Stimulated activated CD4-positive, alpha-beta T cell treated with anti-CD3 and anti-CD28 coated beads, Interleukin-4, amount 100 ng/mL, for 24 hours (primary cell): ENCODE measurements at places on chromosomes 13 and 19.

GRCh38 chr19:2977746-2978138 is 378 bp downstream of the TLE6 start:
- DNase-seq, result no peak

DNA sequence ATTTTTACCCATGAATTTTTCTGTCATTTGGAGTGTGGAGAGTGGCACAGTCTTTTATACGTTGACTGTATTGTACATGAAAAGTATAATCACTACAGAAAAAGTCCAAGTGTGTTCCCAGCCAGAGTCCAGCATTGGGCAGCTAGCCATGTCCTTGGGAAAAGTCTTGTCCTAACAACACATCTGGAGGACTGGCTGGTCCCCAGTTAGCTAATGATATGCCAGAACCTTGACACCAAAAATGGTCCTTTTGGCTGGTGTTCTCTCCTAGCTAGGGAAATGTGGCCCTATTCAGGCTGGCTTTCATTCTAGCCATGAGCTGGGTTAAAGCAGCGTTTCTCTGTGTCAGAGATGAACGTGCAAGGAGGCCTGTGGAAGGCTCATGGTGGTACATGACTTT is 98.9 kb downstream of the ESD start:
- no peak for DNase-seq

GRCh38 chr19:55012306-55012705 is 25.8 kb downstream of the GP6 start:
- DNase-seq, result no peak

DNA sequence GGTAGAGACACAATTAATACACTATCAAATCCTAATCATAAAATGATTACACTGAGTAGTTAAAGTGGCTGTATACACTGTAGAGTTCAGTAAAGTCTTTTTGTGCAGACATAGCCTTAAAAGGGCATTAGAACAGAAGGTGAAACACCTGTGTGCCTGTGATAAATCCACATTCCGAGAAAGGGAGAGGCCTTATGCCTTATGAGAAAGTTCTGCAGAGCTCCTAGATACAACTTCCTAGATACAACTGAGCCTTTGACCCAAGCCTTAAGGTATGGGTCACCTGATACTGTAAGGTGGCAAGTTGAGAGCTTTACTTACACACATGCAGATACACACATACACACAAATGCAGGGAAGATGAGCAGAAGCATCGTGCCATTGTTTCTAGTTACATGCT is 6.3 kb downstream of the SERP2 start:
- no peak for DNase-seq

DNA sequence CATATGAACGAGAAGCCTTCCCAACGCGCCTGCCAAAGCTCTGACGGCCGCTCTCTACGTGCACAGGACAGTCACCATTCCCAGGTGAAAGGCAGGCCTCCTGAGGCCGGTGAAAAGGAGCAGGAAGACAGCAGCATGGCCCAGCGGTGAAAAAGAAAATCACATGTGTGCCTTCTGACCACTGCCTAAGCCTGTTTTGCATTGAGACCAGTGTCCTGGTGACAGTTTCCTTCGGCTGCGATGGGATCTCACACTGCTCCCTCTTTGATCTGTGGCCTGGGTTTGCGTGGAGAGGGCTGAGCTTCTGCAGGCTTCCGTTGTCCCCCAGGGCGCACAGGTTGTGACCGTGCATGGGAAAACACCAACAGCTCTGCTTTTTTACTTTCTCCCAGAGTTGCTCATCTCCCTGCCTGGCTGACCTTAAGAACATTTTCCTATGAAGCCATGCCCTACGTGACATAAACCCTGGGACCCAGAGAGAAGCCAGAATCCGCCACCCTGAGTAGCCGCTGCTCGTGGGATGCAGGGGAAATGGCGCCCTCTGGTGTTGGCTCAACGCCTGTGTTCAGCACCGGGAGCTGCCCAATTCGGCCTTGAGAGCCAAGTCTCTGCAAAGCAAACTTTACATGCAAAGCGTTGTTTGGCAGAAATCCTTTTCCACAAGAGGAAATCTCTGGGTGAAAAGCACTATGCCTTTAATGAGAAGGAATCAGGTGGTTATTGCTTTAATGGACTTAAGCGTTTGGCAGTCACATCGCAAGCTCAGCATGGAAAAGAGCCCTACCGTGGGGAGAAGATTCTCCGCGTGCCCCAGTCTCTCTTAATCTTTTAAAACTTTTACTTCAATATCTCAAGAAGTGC is 112.2 kb upstream of the GPR12 start:
- peak; percentile 35 for DNase-seq

- DNase-seq, result no peak
These were observed 185.7 kb downstream of the TEX29 start for GRCh38 chr13:111506125-111506524.

GRCh38 chr19:11064831-11065303 is 24.4 kb upstream of the LDLR start:
- DNase-seq, result no peak

DNA sequence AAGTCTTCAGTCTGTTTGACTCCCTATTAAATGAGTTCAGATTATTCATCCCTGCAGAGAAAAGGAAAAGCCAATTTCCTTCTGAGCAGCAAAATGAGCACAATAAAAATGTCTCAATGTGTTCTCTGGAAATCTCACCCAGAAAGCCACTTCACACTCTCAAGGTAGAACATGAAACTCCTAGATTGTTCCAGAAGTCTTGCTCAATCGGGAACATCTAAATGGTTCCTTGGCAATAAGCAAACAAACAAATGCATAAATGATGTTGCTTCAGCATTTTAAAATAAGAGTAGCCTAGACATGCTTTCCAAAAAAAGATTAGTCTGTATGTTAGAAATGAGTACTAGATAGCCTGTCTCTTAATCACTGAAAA is 59.7 kb upstream of the TNFRSF19 start:
- no peak for DNase-seq

DNA sequence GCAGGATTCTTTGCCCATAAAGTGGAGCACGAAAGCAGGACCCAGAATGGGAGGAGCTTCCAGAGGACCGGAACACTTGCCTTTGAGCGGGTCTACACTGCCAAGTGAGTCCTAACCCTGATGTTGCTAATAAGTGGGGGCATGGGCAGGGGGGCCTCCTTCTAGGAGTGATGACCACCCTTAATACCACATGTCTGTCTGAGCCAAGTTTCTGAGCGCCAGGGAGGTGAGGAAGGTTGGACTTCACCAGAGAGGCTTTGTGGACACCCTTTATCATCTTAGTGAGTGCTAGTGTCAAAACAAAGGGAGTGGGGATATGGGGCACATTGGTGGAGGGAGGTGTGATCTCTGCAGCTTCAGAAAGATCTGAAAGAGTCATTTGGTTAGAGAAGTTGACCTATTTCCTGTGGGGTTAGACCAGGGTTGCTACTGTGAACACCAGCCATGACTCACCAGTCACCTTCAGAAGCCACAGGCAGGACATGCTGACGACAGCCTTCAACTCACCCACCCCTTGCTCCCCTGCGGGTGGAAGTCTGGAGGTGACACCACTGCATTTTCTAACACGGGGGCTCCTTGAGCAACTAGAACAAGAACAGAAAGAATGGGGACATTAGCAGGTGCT is 8.8 kb downstream of the ALOX5AP start:
- peak; percentile 87 for DNase-seq

DNA sequence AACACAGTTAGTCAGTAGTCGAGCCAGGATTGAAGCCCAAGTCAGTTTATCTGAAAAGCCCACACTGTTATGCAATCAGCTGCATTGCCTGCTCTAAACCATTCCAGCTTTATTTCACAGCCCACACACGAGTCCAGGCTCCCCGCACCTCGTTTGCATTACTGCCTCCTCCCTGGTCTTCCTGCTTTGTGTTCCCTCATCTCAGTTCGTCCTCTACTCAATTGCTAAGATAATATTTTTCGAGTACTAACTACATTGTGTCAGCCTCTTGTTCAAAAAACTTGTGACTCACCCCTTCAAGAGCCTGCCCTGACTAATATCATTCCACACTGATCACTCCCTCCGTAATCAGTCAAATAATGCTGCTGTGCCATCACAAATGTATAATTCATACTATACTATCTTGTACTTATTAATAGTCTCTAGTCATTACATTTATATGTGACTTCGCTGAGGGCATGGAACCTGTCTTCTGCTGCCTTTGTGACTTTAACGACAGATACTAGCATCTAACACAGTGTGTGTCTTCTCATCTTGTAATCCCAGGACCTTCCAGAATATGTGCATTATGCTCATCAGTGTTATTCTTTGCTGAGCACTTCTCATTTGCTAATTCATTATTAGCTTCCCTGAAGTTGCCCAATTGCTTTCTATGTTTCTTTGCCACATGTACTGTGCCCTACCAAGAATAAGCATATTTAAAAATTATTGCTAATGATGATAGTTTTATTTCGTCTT is 26.2 kb upstream of the WDFY2 start:
- DNase-seq, result no peak

GRCh38 chr19:5667751-5668271 is 12.5 kb downstream of the MICOS13 start:
- no peak for DNase-seq

DNA sequence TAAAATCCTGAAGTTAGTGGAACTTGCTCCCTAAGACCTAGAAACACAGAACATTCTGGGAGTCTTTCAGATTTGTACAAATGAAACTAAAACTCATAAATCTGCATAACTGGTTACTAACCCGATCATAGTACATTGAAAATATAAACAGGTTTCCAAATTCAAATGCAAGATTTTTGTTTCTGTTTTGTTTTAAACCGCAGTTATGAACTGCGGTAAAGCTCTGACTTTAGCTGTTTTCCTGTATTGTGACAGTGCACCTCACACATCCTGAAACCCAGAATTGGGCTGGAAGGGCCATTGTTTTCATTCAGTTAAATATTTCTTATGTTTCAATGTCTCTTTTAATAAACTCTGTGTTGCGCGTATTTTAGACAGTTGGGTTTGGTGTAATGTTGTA is 204.7 kb downstream of the SHISA2 start:
- peak; percentile 14 for DNase-seq

- no peak for DNase-seq
These were observed 27.6 kb downstream of the SCEL start for GRCh38 chr13:77563111-77563510.

- no peak for DNase-seq
These were observed 1.1 kb downstream of the GJA3 start for GRCh38 chr13:20159646-20160305.

DNA sequence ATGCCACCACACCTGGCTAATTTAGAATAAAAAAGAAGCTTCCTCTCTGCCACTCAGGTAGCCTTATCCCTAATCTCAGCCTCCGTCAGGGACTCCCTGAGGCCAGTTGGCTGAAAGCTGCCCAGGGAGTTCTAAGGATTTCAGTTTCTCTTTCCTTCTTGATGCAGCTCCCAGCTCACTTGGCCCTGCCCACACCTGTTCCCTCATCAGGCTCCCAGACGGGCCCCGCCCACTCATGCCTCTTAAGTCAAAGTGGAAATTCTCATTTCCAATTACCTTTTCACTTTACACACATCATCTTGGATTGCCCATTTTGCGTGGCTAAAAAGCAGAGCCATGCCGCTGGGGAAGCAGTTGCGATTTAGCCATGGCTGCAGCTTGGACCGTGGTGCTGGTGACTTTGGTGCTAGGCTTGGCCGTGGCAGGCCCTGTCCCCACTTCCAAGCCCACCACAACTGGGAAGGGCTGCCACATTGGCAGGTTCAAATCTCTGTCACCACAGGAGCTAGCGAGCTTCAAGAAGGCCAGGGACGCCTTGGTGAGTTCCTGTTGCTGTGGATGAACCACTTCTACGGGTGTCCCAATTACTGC is at the start of gene IFNL1:
Gene IFNL1, plus strand, starts transcription at position 353 of the 591 bp plus-strand sequence. Its CDS starts 15 bp downstream, at position 368.
- no peak for DNase-seq

DNA sequence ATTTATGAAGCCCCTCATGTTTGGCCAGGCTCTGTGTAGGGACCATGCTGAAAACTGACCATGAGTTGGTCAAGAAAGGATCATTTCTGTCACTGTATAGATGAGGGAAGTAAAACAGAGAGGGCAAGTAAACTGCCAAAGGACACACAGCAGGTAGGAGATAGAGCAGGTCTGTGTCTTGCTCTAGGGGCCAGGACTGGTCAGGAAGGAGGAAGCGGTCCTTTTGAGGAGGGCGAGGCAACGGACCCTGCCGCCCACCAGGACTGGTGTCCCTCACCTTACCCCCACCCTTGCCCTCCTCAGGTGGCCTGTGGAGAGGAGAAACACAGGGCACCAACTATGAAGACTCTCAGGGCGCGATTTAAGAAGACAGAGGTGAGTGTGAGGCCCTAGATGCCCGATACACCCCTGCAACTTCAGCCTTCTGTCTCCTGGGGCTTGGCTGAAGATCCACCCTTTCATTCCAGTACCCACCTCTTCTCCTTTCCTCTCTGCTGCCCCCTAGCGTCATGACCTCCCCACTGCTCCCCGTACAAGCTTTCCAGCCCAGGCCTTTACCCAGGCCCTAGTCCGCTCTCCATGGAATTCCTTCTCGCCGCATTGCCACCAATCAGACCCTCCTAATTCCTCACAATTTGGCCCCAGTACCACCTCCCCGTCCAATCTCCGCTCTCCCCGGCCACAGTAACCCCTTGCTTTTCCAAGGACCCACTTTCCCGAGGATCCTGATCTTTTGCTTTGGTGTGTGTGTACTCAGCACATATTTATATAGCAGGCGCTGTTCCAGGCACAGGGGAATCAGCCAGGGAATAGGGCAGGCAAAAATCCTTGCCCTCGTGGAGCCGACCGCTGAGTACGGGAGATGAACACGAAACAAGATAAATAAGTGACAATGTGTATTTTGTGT is 3.9 kb downstream of the ANKRD24 start:
- peak; percentile 87 for DNase-seq

DNA sequence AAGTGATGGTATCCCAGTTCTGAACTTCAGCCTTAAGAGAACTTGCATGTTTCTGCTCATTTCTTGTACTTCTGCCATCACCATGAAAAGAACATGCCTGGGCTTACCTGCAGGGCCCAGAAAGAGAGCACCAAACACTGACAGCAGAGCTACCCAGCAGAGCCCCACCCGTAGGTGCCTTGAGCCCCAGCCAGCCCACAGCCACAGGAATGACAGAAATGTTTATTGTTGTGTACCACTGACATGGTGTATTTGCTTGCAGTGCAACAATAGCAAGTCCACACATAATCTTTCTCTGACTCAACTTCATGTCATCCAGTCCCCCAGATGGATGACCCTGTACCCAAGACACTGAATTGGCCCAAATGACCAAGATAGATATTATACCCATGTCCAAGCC is 195.2 kb downstream of the TSHZ3 start:
- DNase-seq, result no peak

GRCh38 chr19:11420429-11421370 is 1.6 kb upstream of the RGL3 start:
- no peak for DNase-seq

DNA sequence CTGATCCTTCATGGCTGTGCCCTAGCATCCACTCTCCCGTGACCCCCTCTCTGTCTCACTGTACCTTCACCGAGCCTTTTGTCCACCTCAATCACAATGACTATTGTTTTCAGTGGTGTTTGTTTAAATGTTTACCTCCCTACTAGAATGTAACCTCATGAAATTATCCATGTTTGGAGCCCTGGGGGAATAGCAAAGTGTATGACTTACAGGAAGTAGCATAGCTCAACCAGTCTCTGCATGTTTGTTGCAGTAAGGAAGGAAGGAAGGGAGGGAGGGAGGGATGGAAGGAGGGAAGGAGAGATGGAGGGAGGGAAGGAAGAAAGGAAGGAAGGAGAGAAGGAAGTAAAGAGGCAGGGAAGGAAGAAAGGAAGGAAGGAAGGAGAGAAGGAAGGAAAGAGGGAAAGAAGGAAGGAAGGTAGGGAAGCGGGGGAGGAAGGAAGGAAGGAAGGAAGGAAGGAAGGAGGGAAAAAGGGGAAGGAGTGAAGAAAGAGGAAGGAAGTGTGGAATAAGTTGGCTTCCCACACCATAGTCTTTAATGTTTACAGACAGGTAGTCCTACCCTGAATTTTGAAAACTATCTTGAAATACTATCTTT is 421.4 kb downstream of the COG6 start:
- no peak for DNase-seq

GRCh38 chr13:87810920-87811344 is 139.8 kb downstream of the SLITRK5 start:
- DNase-seq, result no peak
